ENCODE measurements at places on chromosomes 2 and 18. TPM values are rescaled to one million over a fixed set of nuclear protein-coding genes. Genes with fewer than 3 reads are reported as not detected.
A peak's percentile ranks its signal among the peaks of the same experiment; 100 is the strongest.

DNA sequence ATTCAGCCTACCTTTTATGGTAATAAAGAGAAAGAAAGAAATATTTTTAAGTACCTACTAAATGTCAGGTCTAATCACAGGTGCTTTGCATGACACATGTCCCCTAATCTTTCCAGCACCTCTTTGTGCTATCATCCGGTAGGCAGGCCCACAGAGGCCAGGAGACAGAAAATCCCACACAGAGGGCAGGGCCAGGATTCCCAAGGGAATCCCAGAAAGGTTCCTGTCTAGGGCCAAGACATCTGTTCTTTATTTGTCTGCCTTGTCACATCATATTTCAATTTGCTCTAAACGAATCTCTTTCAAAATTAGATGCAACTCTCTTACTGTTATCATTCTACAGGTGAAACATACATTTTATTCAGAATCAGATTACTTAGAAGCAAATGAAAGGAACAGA, 676.1 kb upstream of the GYPC start:
- no peak for DNase-seq

GRCh38 chr2:7071916-7072556, 154.8 kb downstream of the RNF144A start:
- DNase-seq, result no peak

DNA sequence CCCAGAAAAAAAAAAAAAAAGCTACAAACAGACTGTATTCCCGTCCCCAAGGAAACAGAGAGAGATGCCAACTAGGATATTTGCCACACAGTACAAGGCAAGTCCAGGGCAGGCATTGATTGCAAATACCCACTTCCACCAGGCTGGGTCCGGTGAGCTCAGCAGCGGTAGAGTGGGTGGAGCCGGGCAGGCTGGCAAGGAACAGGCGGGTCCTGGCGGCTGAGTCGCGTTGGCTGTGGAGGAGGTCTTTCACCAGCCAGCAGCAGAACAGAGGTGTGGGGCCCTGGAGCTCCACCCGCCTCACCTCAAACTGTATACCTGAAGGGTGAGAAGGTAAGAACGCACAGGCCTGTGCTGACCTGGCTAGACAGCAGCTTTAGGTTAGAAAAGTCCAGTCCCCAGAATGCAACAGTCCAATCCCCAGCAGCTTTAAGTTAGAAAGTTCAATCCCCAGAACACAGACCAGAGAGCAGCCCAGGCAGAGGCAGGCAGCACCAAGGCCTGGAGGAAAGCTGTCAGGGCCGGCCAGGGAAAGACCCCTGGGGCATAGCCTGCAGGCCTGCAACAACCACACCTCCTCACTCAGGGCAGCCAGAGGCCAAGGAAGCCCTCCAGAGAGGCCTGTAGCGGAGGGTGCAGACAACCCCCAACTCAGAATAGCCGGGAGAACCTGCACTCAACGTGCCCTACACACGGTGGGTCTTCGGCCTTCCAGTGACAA, 21.9 kb upstream of the MTERF4 start:
- DNase-seq, result no peak

DNA sequence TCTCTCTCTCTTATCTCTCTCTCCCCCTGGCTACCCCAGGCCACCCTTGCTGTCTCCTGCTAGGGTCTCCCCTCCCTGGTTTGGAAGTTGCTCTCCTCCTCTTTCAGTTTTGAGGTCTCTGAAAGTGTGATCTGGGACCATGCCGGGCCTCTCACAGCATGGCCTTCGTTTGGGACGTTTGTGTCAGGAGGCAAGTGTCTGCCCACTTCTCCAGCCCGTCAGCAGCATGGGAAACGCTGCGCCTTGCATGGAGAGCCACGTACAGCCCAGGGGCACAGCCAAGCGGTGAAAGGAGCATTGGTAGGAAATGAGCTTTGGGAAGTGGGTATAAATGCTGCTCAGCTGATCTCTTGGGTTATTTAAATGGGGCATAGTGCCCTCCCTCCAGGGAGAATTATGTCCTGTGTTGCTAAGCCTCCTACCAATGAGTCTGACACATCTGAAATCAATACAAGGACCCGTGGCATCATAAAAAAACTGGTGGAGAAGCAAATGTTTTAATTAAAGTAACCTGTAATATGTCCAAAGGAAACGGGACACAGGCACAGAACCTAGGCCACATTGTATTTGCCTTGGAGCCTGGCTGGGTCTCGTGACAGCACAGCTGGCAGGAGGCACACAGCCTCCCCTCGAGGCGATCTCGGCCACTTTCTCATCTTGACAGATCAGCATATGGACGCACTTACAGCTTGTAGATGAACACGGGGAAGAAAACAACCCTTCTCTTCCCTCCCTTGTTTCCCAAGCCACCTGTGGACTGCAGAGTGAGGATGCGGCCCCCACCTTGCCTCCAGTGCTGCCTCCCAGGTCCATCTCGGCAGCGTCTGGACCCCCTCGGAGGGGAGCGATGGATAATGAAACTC, 72.7 kb downstream of the SH3RF3 start:
- DNase-seq, result no peak

GRCh38 chr2:96470636-96471035, 34.5 kb downstream of the NEURL3 start:
- peak; percentile 64 for DNase-seq

GRCh38 chr2:8123464-8123863, 558.4 kb upstream of the ID2 start:
- DNase-seq, result no peak

DNA sequence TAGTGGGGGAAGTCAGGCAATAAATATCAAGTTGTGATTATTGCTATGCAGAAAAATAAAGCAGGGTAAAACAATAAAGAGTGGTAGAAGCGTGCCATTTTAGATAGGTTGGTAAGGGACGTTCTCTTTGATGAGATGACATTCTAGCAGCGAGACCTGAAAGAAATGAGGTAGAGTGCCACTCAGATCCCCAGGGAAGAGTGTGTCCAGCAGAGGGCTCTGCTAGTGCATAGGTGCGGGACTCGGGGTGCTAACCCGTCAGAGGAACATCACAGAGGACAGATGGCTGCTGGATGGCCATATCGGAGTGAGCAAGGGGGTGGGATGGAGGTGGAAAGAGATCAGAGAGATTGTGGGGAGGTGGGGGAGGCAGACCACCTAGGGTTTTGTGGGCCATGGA, 16.3 kb upstream of the GTF2A1L start:
- DNase-seq, result no peak

Gene PELI1
- 39.1 TPM for total RNA-seq

- no peak for DNase-seq
These were observed 100.4 kb upstream of the RND3 start for GRCh38 chr2:150587547-150588505.

Gene FBXO36
- 1.1 TPM for total RNA-seq

- peak; percentile 73 for DNase-seq
These were observed 48.8 kb upstream of the LPIN2 start for GRCh38 chr18:3061581-3062312.

- DNase-seq, result no peak
These were observed 160.2 kb upstream of the NDUFV2 start for GRCh38 chr18:8942021-8942908.

- DNase-seq, result no peak
These were observed 128.8 kb upstream of the DLX2 start for GRCh38 chr2:172231508-172231907.

DNA sequence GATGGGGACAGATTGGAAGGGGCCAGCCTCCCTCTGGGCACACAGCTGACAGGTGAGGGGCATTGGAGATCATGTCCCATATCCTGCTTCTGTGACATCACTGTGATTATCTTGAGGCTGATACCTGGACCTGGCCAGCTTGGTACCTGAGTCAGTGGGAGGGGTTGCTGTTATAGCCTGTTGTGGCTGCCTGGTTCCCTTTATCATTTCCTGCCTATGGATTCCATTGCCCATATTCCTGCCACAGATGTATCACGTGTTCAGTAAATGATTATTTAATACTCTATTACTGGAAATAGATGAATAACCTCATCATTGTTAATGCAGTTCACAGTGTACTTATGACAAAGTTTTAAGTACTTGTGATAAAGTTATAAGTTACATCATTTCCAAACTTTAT, 7.8 kb upstream of the SCYGR1 start:
- no peak for DNase-seq

GRCh38 chr18:34339155-34339554, 114.4 kb upstream of the NOL4 start:
- DNase-seq, result no peak

Gene LRRTM1
- total RNA-seq, result not detected

DNA sequence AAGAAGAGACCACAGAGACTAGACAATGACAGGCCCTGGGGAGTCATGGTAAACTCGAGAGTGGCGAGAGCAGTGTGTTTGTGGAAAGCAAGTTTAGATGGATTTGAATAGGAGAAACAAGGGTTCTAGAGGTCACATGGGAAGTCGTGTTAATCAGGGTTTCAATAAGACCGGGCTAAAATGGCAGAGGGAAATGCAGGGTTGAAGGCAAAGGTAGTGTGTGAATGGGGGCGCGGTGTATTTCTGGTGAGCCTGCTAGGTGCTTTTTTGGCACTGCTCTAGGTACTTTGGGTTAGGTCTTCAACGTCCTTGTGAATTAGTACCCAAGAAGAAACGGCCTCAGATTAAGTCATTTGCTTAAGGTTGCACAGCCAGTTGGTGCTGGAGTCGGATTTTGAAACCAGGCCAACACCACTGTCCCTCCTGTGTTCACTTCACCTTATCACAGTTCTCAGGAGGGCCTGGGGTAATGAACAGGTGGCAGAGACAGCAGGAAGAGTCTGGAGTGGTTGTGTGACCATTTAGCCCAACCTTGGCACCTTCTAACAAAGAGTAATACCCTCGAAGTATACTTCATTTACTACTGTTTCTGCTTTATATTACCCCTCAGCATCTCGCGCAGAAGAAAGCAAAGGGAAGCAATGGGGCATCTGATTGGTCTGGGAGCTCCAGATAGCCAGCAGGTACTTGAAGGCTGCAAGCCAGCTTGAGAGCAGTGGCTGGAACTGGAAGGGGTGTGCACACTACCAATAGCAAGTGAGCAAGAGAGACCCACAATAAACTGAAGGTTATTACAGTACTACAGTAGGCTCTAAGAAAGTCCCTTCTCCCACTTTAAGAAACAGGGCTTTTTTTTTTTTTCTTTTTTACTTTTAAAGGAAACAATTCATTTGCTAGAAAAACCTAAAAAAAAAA, 33.4 kb upstream of the GAREM2 start:
- no peak for DNase-seq

Gene TNFAIP6
- total RNA-seq, result not detected

DNA sequence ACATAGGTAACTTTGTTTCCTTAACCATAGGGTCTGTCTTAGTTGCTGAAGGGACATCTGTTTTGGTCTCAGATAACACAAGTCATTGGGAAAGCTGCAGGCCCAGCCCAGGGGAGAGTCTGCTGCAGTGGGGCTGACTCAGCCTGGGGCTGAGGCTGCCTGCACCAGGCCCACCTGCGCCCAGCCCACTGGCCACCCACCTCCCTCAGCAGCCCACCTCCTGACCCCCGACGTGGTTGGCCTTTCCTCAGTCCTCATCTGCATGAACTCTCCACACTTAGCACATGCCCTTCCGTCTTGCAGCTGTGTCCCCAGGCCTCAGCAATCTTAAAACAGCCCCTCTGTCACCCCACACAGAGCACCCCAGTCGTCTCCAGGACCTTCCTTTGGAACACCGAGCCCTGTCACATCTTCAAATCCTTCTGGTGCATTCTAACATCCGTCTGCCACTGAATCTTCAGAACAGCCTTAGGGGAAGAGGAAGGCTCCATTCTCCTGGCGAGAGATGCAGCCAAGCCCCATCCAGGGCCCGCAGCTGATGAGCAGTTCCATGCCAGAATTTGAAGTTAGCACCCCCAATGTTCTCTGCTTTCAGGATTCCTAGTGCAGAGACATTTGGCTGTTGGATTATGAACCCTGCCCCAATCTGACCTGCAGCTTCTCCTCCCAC, 231.4 kb downstream of the SEPTIN10 start:
- DNase-seq, result no peak

DNA sequence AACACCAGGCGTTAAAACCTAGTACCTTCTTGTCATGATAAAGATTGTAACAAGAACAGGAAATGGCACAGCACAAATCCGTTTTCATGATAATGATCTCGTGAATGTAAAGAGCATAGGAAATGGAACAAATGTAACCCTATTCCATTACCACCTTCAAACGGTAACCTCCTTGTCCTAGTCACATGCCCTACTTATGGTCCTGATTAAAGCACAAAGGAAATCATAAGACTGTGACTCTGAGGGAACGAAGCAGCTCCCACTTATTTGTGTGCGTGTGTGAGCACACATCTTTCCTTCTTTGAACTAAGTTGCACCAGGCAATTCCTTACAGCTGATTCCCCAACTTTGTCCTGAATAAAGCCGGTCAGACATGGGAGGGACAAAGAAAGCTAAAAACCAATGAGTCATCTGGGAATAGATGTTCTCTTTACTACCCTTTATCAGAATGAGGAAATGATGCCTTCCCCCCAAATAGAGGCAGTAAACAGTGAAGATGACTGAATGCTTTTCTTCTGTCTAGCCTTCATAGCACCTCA, 192.6 kb downstream of the IKZF2 start:
- DNase-seq, result no peak

Gene SLC35G4
- total RNA-seq, result not detected

Gene PCARE
- not detected for total RNA-seq

Gene TFPI
- not detected for total RNA-seq

DNA sequence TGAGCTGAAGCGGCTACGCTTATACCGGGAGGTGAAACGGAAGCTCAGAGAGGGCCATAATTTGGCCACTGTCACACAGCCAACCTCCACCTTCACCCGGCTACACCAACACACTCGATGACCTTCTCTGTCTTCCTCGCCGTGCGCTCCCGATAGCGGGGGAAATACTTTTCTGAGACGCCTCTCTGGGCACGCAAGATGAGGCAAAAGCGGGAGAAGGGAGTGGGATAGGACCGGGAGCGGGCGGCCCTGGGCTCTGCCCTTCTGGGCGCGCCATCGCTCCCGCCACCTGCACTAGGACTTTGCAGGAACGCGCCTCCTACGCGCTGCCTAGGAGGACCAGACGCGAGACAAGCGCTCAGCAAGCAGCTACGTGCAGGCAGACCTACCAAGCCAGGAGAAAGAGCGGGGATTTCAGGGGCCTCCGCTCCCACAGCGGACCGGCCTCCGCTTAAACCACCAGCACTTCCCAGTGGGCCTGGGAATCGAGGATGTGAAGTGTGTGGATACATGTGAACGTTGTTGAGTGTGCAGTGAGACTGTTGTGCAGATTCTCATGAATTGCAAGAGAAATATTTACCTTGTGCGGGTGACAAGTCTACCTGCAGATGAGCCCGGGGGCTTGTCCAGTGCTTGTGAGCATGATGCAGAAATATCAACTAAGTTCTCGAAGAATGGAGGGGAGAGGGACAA, 11.4 kb downstream of the SIX3 start:
- no peak for DNase-seq

Measured in activated naive CD8-positive, alpha-beta T cell treated with anti-CD3 and anti-CD28 coated beads for 36 hours (primary cell).